Activated CD4-positive, alpha-beta T cell treated with anti-CD3 and anti-CD28 coated beads, Interleukin-2, amount 50 U/mL, for 24 hours (primary cell): ENCODE measurements at places on chromosomes 3 and 15.

DNA sequence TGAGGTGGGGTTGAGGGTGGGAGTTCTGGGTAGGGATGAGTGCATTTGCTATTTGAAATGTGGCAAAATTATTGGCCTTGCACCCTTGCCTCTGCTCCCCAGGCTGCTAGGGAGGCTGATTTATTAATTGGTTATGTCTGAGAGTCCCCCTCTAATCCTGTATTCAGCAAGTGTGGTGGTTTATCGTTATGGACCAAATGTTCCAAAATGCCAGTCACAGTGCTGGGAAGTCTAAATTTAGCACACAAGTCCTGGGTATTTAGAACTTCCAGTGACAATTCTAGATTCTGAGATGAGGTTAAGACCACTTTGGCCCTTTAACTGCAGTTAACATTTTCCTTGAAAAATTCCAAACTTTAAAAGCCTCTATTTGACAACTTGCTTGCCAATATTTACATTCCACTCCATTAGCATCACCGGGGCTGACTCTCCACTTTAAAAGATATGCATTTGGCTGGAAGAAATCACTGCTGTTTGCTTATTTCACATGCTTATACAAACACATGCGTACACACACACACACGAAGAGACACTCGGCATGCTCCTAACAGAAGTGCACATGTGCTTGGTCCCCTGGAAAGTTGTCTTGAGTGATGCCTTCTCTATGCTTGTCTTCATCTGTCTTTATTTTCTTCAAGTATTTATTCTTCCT lies 247.7 kb downstream of the IL20RB start:
- DNase-seq: no peak

- DNase-seq: no peak
Measured at GRCh38 chr3:31103623-31104180, 209.2 kb upstream of the GADL1 start.

DNA sequence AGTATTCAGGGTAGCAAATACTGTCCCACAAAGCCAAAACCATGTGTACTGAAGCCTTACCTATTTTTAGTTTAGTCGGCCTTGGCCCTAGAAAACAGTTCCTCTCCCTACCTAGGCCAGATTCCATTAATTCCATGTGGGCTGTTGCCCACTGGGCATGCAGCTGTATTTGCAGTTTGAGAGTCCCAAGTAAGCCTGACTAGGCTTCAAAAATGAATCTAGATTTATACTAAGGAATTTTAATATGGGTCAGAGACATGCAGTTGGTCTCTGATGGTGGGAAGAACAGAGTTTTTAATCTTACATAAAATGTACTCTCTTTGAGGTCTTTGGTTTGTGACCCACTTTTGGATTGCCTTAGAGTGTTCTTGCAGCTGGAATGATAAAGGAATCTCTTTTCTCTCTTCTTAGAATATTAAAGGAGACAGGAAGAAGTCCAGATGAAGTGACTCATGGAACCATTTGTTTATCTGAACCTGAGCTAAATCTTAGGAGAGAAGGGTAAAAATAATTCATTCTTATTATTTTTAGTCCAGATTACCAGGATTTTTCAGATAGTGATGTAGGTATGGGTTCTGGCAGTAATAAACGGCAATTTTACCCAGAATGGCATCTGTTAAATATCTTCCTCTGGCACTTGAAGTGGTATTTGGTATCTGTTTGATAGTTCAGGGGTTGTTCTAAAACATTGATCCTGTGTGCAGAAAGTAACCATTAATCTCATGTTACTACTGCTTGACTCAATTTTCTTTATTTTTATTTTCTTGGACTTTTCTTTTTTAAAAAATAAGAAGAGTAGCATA lies 33.8 kb downstream of the GLCE start:
- DNase-seq: no peak

DNA sequence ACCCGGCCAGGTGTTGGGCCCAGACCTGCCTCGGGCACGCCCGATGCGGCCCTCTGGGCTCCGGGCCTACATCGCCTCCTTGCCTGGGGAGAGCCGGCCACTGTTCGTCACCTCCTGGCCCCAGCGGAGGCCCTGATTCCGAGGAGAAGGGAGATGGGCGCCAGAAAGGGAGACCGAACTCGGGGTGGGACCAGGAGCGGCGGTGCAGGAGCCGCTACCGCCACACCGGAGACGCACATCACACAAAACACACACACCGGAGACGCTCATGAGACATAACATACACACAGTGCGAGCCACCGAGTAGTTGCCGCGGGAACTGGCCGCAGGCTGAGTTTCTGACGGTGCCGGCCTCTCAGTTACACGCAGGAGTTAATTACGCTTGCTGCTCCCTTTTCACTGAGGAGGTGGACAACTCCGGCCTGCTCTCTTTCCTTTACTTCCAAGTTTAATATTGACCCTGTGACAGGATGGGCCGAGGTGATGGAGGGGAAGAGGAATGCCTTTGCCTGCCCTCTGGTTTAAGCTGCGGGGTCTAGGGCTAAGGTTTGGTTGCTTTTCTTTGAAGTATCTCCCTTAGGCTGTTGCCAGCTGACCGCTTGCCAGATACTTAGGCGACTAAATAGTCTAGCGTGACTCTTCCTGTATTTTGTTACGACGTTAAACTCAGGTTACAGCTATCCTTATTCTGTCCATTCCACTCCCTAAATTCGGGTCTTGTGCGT lies 570 bp downstream of the PCNP start:
- peak; percentile 36 for DNase-seq

DNA sequence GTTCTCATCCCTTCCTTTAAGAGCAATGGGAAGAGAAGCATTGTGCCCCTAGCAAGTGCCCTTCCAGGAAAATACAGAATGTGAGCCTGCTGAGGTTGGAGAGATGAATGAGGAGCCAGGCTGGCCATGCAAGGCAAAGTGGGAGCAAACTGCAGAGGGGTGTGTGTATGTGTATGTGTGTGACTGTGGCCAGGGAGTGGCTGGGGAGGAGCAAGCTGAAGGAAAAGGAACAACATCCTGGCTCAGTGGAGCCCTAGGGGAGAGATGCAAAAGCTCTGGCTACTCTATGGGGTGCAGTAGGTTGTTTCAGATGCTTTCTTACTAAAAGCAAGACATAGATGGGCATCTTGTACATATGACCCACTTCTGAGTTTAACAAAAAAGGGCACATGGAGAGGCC lies 20.6 kb downstream of the FOXP1 start:
- no peak for DNase-seq

- DNase-seq: no peak
Measured at GRCh38 chr3:187242435-187242834, 45.1 kb downstream of the RTP1 start.

GRCh38 chr3:45986303-45986982 lies 9.2 kb downstream of the FYCO1 start:
- DNase-seq: no peak

GRCh38 chr3:110327870-110328269 lies 743.7 kb upstream of the NECTIN3 start:
- DNase-seq: no peak

DNA sequence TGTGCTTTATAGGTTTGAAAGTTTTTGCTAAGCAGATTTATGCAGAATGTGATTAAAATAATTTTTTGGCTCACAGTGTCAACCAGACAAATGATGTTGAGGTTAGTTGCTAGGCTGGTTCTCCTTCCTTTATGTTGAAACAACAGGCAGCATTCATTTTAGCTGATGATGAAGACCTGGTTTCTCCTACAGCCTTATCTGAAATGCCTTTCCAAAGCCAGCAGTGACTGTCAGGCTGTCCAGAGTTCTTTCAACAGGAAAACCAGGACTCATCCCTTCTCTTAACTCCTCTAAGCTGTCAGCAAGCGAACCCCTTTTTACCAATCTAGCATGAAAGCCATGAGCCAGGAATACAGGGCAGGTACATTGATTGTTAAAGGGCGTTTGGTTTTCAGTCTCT lies 84.1 kb downstream of the ZNF609 start:
- DNase-seq: no peak

GRCh38 chr15:69979783-69980182 lies 117.9 kb downstream of the TLE3 start:
- no peak for DNase-seq

GRCh38 chr3:57069503-57069902 lies 9.0 kb downstream of the SPATA12 start:
- no peak for DNase-seq

GRCh38 chr3:156471431-156471830 lies 83.5 kb downstream of the SSR3 start:
- DNase-seq: no peak

DNA sequence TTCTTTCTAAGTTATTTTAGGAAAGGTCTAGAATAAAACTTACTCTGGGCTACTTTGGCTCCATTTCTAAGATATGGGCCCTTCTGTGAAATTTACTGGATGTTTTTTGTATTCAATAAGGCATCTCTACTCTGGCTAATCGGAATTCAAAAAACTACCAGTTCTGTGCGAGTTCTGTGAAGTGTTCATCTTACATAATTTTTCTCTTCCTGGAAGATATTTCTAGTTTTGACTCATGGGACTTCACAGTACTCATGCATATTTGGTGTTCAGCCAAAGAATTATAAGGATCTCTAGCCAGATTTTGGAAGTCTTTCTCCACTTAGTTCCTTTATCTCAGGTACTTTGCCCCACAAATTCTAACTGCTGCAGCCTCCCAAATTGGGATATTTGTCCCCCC lies 46.4 kb upstream of the MBNL1 start:
- DNase-seq: no peak

- DNase-seq: no peak
Measured at GRCh38 chr3:148707601-148708380, 10.1 kb downstream of the AGTR1 start.

DNA sequence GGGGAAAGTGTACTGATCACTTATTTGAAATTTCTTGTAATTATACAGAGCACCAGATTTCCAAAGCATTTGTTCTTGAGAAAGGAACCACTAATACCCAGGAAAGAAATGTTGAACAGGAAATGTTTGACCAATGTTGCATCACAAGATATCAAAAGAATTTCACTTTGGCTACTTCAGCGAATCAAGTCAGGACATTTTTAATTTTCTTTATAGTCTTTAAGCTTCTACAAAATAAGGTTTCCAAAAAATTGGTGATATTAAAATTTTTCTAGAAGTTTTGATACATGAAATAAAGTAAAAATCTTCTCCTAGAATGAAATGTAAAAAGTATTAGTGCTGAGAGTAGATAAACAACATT lies 421.9 kb downstream of the MECOM start:
- DNase-seq: no peak

- no peak for DNase-seq
Measured at GRCh38 chr3:60202052-60202726, 1049.1 kb downstream of the FHIT start.

DNA sequence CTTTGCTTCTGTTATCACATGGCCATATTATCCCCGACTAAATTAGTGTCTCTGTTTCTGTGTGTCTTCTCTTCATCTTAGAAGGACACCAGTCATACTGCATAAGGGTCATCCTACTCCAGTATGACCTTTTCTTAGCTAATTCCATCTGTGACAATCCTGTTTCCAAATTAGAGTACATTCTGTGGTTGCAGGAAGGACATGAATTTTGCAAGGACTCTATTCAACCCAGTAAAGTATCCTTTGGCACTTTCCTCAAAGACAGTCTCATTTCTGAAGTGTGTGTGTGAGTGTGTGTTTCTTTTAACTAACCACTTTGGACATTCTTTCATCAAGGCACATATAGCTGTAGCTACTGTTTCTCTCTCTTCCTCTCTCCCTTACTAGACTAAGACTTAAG lies 15.2 kb upstream of the MME start:
- DNase-seq: no peak

DNA sequence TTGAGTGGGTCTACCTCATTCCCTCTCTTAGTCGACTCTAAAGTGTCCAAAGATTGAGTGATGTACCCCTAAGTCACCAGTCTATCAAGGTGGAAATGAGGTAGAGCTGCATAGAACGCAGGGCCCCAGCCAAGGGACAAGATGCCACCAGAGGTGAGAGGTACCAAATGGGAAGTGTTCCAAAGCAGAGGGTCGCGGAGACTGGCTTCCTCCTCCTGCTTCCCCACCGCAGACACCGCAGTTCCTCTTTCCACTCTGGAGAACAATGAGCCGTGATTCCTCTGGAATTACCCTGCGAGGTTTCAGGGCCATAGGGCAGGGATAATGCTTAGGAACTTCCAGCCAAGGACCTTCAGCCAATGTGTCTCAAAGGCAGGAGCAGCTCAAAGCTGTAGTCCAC lies 55.8 kb downstream of the DAPK2 start:
- no peak for DNase-seq

- no peak for DNase-seq
Measured at GRCh38 chr3:13831386-13831996, 48.4 kb downstream of the WNT7A start.

- DNase-seq: no peak
Measured at GRCh38 chr3:178152031-178152806, 384.0 kb upstream of the KCNMB2 start.

- no peak for DNase-seq
Measured at GRCh38 chr3:169008776-169009358, 654.6 kb downstream of the MECOM start.

GRCh38 chr3:10319251-10319650 lies 1.7 kb downstream of the SEC13 start:
- no peak for DNase-seq

- DNase-seq: no peak
Measured at GRCh38 chr3:20060974-20061685, 20.9 kb downstream of the KAT2B start.

- DNase-seq: no peak
Measured at GRCh38 chr3:128996200-128996599, 2.3 kb upstream of the CFAP92 start.

- DNase-seq: no peak
Measured at GRCh38 chr3:173538410-173538809, 140.9 kb downstream of the NLGN1 start.

DNA sequence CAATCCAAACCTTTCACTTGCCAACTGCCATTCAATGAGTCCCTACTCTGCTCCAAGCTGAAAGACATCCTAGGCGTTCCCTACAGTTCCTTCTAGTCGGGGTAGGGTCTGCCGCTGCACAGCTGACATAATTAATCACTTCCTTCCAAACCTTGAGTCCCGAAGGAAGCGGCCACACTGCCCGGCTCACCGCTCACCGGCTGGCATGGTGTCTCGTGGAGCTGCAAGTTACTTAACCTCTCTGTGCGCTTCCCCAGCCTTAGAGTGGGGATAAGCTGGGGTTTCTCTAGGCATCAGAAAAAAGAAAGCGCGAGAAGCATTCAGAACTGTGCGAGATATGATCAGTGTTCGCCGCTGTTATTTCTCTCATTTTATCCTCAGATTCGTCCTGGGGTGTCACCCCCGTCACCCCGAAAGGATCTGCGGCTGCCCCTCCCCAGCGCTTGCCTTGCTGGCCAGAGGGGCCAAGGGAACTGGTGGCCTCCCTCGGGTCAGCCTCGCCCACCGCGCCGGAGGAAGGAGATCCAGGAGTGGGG lies 748 bp downstream of the MRPS25 start:
- DNase-seq: no peak
